Stimulated activated CD8-positive, alpha-beta memory T cell treated with anti-CD3 and anti-CD28 coated beads, Interleukin-4, amount 100 ng/mL, for 1 hour (primary cell): ENCODE measurements at places on chromosomes 1 and 21.

DNA sequence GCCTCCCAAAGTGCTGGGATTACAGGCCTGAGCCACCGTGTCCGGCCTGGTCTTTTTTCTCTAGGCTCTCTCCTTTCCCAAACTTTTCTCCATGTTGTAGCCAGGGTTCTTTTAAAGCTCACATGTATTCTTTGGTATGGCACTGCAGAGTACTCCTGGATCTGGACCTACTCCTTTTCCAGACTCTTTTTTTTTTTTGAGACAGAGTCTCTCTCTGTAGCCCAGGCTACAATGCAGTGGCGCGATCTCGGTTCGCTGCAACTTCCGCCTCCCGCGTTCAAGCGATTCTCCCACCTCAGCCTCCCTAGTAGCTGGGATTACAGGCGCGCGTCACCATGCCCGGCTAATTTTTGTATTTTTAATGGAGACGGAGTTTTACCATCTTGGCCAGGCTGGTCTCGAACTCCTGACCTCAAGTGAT, 602 bp upstream of the MED18 start:
- no peak for DNase-seq

DNA sequence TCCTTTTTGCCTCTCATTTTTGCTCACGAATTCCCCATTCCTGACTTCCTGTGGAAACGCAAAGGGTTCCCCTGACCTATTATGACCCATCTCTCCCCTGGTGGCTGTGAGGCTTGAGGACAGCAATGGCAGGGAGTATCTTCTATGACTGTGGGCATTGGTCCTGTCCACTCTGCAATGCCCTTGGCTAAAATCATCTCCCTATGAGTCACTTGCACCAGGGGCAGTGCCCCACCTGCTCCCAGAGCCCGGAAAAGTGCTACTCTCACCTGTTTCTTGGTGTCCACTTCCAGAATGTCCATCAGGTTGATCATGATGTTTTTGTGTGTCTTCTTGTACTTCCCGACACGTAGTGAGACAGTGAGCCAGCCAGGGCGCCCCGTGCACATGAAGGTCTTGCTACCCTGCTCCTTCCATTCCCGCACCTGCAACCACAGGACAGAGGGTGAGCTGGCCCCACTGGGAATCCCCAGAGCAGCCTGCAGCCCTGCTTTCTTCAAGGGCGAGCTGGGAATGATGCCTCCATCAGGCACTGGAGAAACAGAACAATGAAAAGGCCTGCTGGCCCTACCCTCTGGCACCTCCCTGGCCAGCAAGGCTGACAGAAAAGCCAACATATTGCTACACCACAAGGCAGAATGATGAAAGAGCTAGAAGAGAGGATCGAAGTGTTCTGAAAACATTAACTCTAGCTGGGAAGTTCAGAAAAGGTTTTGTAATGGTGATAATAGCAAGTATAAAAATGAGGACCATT, 3.5 kb downstream of the DHCR24 start:
- DNase-seq, result no peak

GRCh38 chr1:111556325-111557037, 53.0 kb upstream of the ADORA3 start:
- no peak for DNase-seq

- DNase-seq, result no peak
Measured at GRCh38 chr1:86200901-86201300, 44.3 kb upstream of the COL24A1 start.

DNA sequence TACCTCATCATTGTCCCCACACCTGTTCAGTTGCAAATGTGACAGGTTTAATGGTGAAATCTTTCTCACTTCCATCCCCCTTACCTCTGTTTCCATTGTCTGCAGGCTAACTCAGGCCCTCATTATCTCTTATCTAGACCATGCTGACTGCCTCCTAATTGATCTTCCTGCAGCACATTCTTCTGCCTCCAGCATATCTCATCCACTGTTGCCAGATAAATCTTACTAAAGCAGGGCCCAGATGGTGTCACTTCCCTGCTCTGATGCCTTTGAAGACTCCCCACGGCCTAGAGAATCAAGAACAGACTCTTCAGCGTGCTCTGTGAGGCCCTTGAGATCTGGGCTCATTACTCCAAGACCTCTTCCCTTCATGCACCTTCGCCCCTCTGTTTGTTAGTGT, 230.1 kb downstream of the DUSP10 start:
- DNase-seq, result no peak

- no peak for DNase-seq
Measured at GRCh38 chr1:6574025-6574620, 5.7 kb upstream of the ZBTB48 start.

DNA sequence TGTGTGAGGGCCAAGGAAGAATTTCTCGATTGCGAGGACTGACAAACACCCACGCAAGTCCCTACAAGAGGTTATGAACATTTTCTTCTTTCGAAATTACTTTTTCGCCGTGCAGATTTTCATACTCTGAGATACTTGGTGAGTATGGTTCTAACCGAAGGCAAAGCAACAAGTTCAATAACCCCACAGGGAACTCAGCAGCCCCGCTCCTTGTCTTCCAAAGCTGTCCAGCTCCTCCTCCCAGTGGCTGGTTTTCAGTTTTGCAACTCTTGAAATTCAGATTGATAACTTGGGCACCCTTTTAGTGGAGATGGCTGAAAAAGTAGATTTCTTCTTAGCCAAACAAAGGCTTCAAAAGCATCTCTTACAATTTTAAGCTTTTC, 154.4 kb downstream of the SETD4 start:
- no peak for DNase-seq

DNA sequence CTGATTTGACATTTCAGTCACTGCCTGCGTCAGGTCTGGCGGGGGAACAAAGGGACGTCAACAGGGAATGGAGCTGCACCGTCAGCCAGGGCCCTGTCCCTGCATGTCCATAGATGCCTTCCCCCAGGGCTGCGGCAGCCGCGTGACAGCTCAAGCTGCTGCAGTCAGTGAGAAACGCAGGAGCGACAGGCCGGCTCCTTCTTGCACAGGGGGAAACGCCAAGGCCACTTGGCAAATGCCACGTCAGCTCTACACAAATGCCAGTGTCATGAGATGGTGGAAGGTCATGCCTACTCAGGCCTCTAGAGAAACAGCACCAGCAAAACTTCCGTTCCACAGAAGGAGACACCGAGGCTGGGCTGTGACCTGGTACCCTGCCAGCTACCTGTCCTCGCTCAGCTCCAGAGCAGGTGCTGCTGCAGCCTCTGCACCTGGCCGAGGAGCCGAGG, 37.7 kb downstream of the SYF2 start:
- DNase-seq, result no peak

GRCh38 chr1:150957666-150958065, 17.0 kb downstream of the CERS2 start:
- DNase-seq, result no peak

- DNase-seq, result no peak
Measured at GRCh38 chr1:15760520-15761211, 2.1 kb downstream of the FBLIM1 start.

GRCh38 chr1:183023601-183024316, 539 bp downstream of the LAMC1 start:
- DNase-seq, result no peak

DNA sequence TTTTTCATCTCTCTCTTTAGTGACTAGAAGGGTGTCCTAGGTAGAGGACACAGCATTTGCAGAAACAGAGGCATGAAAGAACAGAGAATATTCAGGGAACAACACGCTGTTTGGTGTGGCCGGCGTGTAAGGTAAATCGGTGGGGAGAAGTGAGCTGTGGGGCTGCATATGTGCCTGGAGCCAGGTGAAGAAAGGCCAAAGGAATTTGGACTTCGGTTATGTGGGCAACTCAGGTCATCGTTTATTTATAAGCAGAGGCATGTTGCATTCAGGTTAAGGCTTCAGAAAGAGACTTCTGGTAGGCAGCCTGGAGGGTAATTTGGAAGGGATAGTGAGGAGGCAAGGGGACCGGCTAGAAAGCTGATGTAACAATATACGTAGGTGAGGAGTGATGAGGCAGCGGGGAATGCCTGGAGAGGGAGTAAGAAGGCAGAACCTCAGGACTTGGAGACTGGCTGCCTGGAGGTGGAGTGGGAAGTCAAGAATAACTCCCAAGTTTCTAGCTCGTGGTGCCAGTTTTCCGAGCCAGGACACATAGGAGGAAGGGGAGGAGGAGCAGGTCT, 64.1 kb upstream of the ACOT11 start:
- no peak for DNase-seq

- DNase-seq, result no peak
Measured at GRCh38 chr1:65431111-65431705, 10.7 kb downstream of the LEPR start.

- DNase-seq, result no peak
Measured at GRCh38 chr1:11960276-11960675, 20.0 kb upstream of the MFN2 start.
